Activated CD4-positive, alpha-beta T cell treated with anti-CD3 and anti-CD28 coated beads, Interleukin-2, amount 10 ng/mL, durations not matched to agents 7 days and 5 days (primary cell): ENCODE measurements at places on chromosomes 4 and X. TPM values are rescaled to one million over a fixed set of nuclear protein-coding genes. Genes with fewer than 3 reads are reported as not detected.

The SASH3 gene
- 254 TPM for total RNA-seq

The ACE2 gene
- not detected for total RNA-seq

The KLF8 gene
- 15.2 TPM for total RNA-seq

The PROM1 gene
- total RNA-seq = not detected

The FHDC1 gene
- total RNA-seq = 0.07 TPM

The GATA1 gene
- not detected for total RNA-seq

The FAM13A gene
- total RNA-seq = 16.2 TPM

The SRPX2 gene
- not detected for total RNA-seq

The FDCSP gene
- not detected for total RNA-seq

The MAGEB17 gene
- not detected for total RNA-seq

The RAI2 gene
- not detected for total RNA-seq

The TMEM156 gene
- 19.5 TPM for total RNA-seq

The TAF9B gene
- 24.0 TPM for total RNA-seq

The AVPR2 gene
- not detected for total RNA-seq

The ARL9 gene
- not detected for total RNA-seq

GRCh38 chrX:12936947-12937346 is 30.5 kb downstream of the TLR8 start:
- no peaks in the 10 kb centered on the region for H3K36me3 ChIP-seq
- no peak overlapping the region for H3K27ac ChIP-seq
- no peak for DNase-seq
- H3K27me3 ChIP-seq = no peaks in the 10 kb centered on the region
- no peaks in the 10 kb centered on the region for H3K4me1 ChIP-seq

DNA sequence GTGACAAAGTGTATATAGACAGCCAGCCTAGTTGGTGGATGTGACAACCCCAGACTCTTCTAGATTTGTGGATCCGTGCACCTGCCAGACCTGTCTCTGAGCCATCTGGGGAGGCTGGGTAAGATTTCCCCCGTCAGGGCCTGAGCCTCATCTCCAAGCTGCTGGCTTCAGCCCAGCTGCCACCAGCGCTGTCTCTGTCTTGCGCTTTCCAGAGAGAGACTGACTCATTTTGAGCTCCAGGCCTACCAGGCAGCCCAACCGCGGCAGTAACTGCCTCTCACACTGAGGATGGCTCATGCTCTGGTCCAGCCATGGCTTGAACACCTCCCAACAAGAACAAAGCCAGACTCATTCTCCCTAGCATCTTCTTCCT is 26.4 kb downstream of the NOP14 start:
- H3K27ac ChIP-seq = peak overlapping the region; percentile 91
- H3K4me3 ChIP-seq = peak overlapping the region; percentile 85
- peaks cover 47% of the 10 kb centered on the region for H3K4me1 ChIP-seq
- peak; percentile 29 for DNase-seq
- H3K27me3 ChIP-seq = no peaks in the 10 kb centered on the region

- peaks cover 48% of the 10 kb centered on the region for H3K36me3 ChIP-seq
- no peak for DNase-seq
- no peaks in the 10 kb centered on the region for H3K4me1 ChIP-seq
- no peak overlapping the region for H3K27ac ChIP-seq
- H3K27me3 ChIP-seq = no peaks in the 10 kb centered on the region
Measured at GRCh38 chr4:3213106-3213425, 35.9 kb upstream of the MSANTD1 start.

DNA sequence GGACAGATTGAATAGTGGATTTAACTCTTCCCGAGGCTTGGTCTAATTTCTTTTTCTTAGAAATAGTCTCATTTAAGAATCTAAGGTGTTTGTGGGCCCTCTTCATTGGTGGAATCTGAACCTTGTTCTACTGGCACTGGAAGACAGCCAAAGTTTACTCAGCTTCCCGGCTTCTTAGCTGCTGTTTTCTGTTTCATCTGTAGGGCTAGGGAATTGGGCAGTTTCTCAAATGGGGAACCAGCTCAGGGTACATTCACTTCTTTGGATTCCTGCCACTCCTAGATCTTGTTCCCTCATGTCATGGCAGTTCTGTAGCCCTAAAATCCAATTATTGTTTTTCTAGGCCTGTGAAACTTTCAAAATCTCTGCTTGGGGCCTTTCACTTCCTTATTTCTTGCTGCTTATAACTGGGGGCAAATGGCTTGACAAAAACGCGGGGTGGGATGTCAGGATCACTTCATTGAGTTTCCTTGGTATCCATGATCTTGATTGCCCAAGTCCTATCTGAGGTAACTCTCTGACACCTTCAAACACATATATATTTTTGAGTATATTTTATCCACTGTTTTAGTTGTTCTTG is 985.0 kb downstream of the C4orf33 start:
- no peak overlapping the region for H3K4me3 ChIP-seq
- no peaks in the 10 kb centered on the region for H3K36me3 ChIP-seq
- no peak overlapping the region for H3K27ac ChIP-seq
- no peak for DNase-seq

DNA sequence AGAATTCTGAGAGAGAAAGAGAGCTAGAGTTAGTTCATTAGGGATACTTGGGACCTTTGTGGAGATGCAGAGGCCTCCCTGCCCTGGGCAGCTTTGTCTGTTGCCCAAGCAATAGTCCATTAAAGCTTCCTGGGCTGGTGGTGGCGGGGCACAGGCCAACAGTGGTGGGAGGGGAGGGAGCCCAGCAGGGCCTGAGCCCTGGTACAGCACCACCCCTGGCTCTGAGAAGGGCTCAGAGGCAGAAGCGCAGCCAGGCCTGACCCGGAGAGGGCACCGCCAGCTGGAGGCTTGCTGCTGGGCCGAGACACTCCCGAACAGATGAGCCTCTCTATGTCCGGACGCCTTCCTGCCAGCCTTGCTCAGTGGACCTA is 65.3 kb downstream of the EFNB1 start:
- peaks cover 3% of the 10 kb centered on the region for H3K4me1 ChIP-seq
- no peak overlapping the region for H3K4me3 ChIP-seq
- DNase-seq = no peak

DNA sequence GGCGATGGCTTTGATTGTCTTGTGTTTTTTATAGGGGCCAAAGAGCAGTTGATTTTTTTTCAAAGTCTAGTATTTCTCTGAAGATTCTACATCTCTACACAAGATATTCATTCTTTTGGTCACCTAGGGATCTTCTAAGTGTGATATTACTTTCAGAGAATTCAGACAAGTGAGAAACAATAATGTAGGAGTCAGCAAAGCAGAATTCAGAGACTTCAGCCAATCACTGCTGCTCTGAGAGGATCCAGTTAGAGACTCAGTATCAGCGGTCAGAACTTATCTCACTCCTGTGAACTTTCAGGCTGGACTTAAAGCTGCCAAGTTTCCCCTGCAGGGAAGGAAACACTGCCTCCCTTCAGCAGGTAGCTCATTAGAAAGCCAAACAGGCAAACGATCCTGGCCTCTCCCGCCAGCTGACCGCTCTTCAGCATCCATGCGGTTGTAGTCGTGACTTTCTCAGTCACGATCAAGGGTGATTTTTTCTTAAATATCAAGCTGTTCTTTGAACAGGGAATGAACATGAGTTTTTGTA is 59.2 kb downstream of the NSUN7 start:
- no peaks in the 10 kb centered on the region for H3K36me3 ChIP-seq
- no peak for DNase-seq
- no peak overlapping the region for H3K27ac ChIP-seq
- no peak overlapping the region for H3K4me3 ChIP-seq
- peaks cover 5% of the 10 kb centered on the region for H3K27me3 ChIP-seq
- no peaks in the 10 kb centered on the region for H3K4me1 ChIP-seq

DNA sequence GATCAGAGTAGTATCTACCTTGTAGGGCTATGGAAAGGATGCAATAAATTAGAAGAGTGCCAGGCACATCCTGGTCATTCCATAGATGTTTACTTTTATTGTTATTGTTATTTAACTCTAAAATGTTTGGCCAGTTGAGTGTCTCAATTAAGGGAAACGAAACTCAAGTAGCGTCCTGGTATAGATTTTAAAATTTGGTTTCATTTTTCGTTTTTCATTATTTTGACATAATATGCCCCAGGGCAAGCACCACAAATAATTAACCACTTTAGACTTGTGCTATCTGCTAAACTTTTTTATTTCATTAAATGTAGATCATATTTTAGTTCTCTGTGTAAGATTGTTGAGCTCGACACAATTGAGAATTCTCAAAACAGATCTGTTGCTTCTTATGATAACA is 179.7 kb upstream of the PRPS2 start:
- no peak overlapping the region for H3K4me3 ChIP-seq
- no peak for DNase-seq
- no peaks in the 10 kb centered on the region for H3K27me3 ChIP-seq
- no peaks in the 10 kb centered on the region for H3K4me1 ChIP-seq
- H3K27ac ChIP-seq = no peak overlapping the region

DNA sequence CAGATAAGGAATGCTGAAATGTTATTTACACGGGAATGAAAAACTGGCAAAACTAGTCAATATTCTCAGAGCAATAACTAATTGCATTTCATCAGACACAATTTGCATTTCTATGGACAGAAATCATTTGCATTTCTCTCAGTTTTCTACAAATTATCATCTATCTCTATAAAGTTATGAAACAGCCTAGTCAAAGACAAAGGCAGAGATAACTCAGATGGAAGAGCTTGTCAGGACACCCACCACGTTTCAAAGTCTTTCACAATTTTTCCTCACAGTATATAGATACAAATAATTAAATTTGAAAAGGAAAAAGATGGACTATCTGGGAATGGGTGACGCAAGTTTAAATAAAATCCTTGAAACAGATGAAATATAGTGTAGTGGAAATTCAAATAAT is 230.8 kb downstream of the GASK1B start:
- no peak for DNase-seq
- H3K4me1 ChIP-seq = no peaks in the 10 kb centered on the region
- no peaks in the 10 kb centered on the region for H3K36me3 ChIP-seq

- H3K4me3 ChIP-seq = no peak overlapping the region
- H3K27ac ChIP-seq = no peak overlapping the region
- no peaks in the 10 kb centered on the region for H3K27me3 ChIP-seq
- H3K4me1 ChIP-seq = no peaks in the 10 kb centered on the region
Measured at GRCh38 chrX:47690175-47690574, 31.2 kb upstream of the UXT start.

- DNase-seq = no peak
- no peak overlapping the region for H3K4me3 ChIP-seq
- H3K27me3 ChIP-seq = no peaks in the 10 kb centered on the region
- H3K4me1 ChIP-seq = no peaks in the 10 kb centered on the region
- H3K36me3 ChIP-seq = no peaks in the 10 kb centered on the region
- no peak overlapping the region for H3K27ac ChIP-seq
Measured at GRCh38 chrX:44747317-44747716, 96.5 kb upstream of the DUSP21 start.

- H3K4me1 ChIP-seq = no peaks in the 10 kb centered on the region
- H3K4me3 ChIP-seq = no peak overlapping the region
- H3K27ac ChIP-seq = no peak overlapping the region
- H3K27me3 ChIP-seq = no peaks in the 10 kb centered on the region
Measured at GRCh38 chr4:3257556-3258482, 8.9 kb downstream of the MSANTD1 start.

DNA sequence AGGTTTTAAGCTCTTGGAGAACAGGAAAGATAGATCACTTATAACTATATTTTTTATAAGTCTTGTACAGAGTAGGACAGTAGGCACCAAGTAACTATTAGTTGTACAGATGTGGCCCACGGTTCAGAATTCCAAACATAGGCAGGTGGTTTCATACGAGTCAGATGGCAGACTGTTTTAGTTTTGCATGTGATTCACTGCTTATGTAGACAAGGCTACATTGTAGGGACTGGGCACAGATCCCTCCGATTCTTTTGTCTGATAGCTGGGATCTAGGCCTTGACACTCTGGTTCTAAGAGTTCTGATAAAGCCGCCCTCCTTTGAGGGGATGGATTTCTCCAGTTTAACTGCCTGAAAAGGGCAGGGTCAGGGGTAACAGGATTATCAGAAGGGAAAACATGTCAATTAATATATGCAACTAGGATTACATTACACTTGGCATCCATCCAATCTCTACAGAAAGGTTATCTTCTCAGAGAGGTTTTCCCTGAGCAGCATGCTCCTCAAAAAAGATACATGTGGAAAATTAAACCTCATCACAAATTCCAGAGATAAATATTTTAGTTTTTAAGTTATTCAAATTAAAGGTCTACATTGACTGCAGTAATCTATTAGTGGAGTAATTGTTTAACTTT is 87.8 kb downstream of the SPRY1 start:
- DNase-seq = no peak
- no peaks in the 10 kb centered on the region for H3K27me3 ChIP-seq
- H3K27ac ChIP-seq = no peak overlapping the region
- peaks cover 14% of the 10 kb centered on the region for H3K4me1 ChIP-seq
- H3K4me3 ChIP-seq = no peak overlapping the region
- H3K36me3 ChIP-seq = no peaks in the 10 kb centered on the region

GRCh38 chr4:139018971-139019758 is 3.6 kb downstream of the NOCT start:
- peaks cover 37% of the 10 kb centered on the region for H3K4me1 ChIP-seq
- DNase-seq = no peak
- H3K36me3 ChIP-seq = peaks cover 8% of the 10 kb centered on the region
- no peak overlapping the region for H3K27ac ChIP-seq
- no peaks in the 10 kb centered on the region for H3K27me3 ChIP-seq

- H3K4me3 ChIP-seq = no peak overlapping the region
- H3K36me3 ChIP-seq = no peaks in the 10 kb centered on the region
- H3K4me1 ChIP-seq = no peaks in the 10 kb centered on the region
- H3K27ac ChIP-seq = no peak overlapping the region
Measured at GRCh38 chrX:46256875-46257274, 288.3 kb downstream of the ZNF674 start.

DNA sequence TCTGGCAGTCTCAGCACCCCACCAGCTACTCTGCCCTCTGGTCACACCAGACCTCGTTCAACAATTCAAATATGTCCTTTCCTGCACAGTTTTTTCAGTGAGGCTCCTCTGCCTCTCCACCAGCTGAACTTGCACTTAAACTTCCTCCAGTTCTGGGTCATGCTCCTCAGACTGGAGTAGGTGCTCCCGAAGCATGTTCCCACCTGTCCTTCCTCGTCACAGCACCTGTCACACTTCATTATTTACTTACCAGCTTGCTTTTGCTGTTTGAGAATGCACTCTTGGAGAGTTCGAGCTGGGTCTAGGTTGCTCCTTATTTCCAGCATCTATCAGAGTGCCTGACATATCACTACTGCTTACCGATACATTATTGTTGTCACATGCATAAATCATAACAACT is 144.8 kb upstream of the TTC29 start:
- H3K36me3 ChIP-seq = no peaks in the 10 kb centered on the region
- H3K27me3 ChIP-seq = peaks cover 14% of the 10 kb centered on the region
- H3K4me1 ChIP-seq = no peaks in the 10 kb centered on the region
- H3K4me3 ChIP-seq = no peak overlapping the region

GRCh38 chr4:5973486-5974220 is 44.6 kb downstream of the C4orf50 start:
- H3K4me1 ChIP-seq = no peaks in the 10 kb centered on the region
- no peak overlapping the region for H3K27ac ChIP-seq
- no peak for DNase-seq
- peaks cover 9% of the 10 kb centered on the region for H3K27me3 ChIP-seq

DNA sequence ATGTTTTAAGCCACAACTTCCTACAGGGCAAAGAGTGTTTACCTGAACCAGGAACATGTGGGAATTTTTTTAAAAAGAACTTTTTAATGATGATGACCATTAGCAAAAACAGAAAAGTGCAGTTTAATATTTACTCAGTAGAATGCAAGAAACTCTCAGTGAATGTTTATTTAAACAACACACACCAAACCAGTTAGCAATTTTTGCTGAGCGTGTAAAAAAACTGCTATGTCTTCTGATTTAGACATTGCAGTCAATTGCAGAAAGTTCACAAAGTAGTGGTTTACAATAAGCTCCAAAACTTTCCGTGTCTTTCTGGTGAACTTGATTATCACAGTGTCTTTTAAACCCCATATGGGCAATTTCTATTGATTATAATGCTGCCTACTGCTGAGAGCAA is 273.7 kb upstream of the DIAPH2 start:
- H3K36me3 ChIP-seq = no peaks in the 10 kb centered on the region
- H3K4me3 ChIP-seq = no peak overlapping the region
- H3K27me3 ChIP-seq = no peaks in the 10 kb centered on the region
- DNase-seq = no peak
- H3K27ac ChIP-seq = no peak overlapping the region
- H3K4me1 ChIP-seq = no peaks in the 10 kb centered on the region
